WTC11 (cell line): ENCODE measurements at places on chromosomes 4 and X. TPM values are rescaled to one million over a fixed set of nuclear protein-coding genes. Genes with fewer than 3 reads are reported as not detected.
A peak's percentile ranks its signal among the peaks of the same experiment; 100 is the strongest.

DNA sequence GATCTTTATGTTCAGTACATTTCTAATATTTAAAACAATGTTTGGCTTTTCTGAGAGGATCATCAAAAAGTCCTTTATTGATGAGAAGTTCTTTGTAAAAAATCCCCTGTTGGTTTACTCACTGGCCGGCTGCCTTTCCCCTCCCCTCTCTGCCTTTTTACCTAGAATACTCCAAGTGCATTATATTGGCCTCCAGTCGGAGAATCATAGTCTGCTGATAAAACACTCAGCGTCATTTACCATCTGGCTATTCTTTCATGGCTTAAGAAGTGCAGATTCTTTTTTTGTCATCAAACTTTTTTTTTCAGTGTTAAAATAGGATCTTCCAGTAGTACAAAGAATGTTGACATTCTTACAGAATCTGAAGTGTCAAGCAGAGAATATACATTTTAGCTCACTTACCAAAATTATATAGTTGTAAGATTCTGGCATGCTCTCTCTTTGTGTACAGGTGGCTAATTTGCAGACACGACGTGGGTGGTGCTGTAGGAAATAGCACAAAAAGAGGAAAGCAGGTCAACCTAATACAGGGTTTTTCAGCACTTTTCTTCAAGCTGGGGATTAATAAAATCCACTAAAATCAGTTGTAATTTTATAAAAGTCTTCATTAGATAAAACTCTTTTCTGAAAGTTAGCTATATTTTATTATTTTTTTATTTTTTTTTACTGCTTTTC lies 731.8 kb downstream of the KCTD8 start:
- H3K4me3 ChIP-seq: no peak overlapping the region
- no peaks in the 10 kb centered on the region for H3K4me1 ChIP-seq
- H3K36me3 ChIP-seq: no peaks in the 10 kb centered on the region
- no peak overlapping the region for H3K27ac ChIP-seq
- H3K27me3 ChIP-seq: no peaks in the 10 kb centered on the region

DNA sequence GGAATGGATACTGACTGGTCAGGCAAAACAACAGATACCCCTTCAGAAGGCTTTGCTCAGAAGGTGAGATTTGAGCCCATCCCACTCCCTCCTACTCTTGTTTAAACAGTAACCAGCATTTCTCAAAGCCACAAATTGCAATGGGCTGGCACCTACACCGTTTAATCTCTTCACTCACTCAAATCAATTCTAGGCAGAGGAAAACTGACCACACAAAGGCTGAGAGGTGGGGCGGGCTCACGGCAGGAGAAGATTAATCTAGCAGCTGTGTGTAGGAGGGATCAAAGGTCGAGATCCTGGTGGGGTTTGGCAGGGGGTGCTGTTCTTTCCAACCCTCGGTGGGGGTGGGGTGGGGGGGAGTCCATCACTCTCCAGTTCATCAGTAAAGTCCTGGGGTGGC lies 622.4 kb downstream of the BCOR start:
- no peak overlapping the region for H3K27ac ChIP-seq
- no peaks in the 10 kb centered on the region for H3K36me3 ChIP-seq
- H3K4me3 ChIP-seq: no peak overlapping the region
- no peaks in the 10 kb centered on the region for H3K27me3 ChIP-seq

- no peaks in the 10 kb centered on the region for H3K27me3 ChIP-seq
- peaks cover 23% of the 10 kb centered on the region for H3K4me1 ChIP-seq
- H3K36me3 ChIP-seq: no peaks in the 10 kb centered on the region
- H3K4me3 ChIP-seq: no peak overlapping the region
Observed at GRCh38 chrX:84046403-84046984, 141.5 kb downstream of the RPS6KA6 start.

RHOXF2B gene
- 0.23 TPM in 1 of 3 replicates, not detected in the others for total RNA-seq

SLC6A8 gene
- total RNA-seq: 102 to 112 TPM (median 110 TPM) in 3 replicates

DNA sequence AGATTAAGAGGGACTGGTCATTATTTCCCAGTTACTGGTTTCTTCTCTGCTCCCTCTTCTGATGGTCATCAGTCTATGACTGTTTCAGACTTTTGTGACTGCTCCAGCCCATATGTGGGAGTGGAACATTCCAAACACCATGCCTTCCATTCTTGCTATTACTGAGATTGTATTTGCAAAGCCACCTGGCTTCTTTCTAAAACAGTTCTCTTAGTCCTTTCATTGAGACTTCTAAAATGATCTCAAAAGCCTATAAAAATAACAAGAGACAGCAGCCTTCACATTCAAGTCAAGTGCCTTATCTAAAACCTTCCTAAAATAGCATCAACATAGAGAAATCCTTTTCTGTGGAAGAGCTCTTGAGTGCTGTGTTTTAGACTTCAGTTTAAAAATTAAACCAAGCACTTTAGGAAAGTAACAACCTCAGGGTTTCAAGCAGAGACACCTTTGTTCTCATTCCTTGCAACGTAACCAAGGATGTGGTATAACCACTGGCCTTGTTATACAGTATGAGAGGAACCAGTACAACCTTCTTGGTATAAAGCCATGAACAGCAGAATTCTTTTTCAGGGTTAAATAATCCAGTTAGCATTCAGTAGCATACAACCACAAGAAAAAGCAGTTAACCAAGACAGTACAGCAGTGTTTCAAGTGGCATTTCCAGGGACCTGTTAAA lies 97.1 kb downstream of the NFKB1 start:
- no peaks in the 10 kb centered on the region for H3K27me3 ChIP-seq
- H3K4me3 ChIP-seq: no peak overlapping the region
- no peaks in the 10 kb centered on the region for H3K4me1 ChIP-seq
- no peak for DNase-seq
- no peaks in the 10 kb centered on the region for H3K36me3 ChIP-seq

DNA sequence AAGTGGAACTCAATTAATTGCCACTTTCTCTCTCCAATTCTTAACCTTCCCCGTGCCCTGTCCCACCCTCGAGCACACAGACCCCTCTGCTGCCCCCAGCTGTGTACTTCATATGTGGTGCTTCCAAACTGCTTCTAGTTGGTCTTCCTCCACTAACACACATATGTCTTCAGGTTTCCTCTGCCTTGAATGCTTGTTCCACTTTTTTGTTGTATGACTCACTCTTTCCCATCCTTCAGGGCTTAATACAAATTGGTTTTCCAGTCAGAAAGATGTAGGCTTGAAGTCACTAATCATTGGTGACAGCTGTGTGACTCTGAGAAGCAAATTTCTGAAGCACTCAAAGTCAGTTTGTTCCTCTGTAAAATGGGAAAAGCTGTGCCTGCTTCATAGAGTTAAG lies 30.6 kb downstream of the TRIM2 start:
- no peak overlapping the region for H3K27ac ChIP-seq
- H3K27me3 ChIP-seq: no peaks in the 10 kb centered on the region
- peaks cover 41% of the 10 kb centered on the region for H3K4me1 ChIP-seq
- DNase-seq: no peak

DNA sequence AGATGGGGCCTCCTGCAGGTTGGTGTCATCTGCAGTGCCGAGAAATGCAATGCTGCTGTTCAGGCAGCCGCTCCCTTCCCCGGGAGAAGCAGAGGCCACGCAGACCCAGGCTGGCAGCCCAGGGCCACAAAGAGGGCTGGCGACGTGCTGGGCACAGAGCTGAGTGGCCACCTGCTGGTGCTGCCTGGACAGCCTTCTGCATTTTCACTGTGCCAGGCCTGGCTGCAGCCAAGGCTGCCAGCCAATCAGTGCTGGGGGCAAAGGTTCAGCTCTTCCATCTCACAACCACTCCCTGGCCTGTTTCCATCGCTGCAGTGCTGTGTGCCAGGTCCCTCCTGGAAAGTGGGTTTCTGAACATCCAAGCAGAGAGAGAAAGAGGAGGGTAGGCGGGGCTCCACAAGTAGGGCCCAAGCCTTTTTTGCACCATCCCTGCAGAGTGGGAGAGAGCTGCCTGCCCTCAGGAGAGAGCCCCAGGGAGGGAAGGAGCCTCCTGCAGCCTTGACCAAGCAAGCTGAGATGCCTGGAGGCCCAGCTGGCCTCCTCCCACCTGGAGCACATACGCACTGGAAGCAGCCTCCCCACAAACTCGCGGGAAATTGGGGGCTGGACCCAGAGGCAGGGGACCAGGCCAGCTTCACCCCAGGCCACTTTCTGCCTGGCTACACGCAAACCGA lies 20.1 kb downstream of the ADRA2C start:
- H3K36me3 ChIP-seq: no peaks in the 10 kb centered on the region
- H3K4me3 ChIP-seq: no peak overlapping the region
- H3K27me3 ChIP-seq: no peaks in the 10 kb centered on the region

DNA sequence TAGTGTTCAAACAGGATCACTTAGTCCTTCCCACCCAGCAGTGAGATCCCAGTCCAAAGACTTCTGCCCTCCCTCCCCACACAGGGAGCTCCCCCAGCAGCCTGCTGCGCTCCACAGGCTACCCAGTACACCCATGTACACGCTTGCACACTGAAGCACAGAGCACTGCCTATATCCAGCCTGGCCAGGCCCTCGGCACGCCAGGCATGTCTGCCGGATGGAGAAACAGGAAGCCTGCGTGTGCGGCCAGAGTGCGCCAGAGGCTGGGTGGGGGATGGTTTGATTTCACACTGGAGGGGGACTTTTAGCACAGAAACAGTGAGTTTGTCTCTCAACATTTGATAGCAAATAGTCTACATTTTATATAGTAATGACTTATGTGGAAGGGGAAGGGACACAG lies 833.5 kb upstream of the IGFBP7 start:
- H3K4me1 ChIP-seq: peaks cover 10% of the 10 kb centered on the region
- no peak for DNase-seq
- no peaks in the 10 kb centered on the region for H3K36me3 ChIP-seq
- no peak overlapping the region for H3K27ac ChIP-seq

GRCh38 chr4:127685292-127685691 lies 44.9 kb upstream of the SLC25A31 start:
- H3K4me1 ChIP-seq: no peaks in the 10 kb centered on the region
- no peak overlapping the region for H3K27ac ChIP-seq
- peaks cover 16% of the 10 kb centered on the region for H3K36me3 ChIP-seq
- no peaks in the 10 kb centered on the region for H3K27me3 ChIP-seq

DNA sequence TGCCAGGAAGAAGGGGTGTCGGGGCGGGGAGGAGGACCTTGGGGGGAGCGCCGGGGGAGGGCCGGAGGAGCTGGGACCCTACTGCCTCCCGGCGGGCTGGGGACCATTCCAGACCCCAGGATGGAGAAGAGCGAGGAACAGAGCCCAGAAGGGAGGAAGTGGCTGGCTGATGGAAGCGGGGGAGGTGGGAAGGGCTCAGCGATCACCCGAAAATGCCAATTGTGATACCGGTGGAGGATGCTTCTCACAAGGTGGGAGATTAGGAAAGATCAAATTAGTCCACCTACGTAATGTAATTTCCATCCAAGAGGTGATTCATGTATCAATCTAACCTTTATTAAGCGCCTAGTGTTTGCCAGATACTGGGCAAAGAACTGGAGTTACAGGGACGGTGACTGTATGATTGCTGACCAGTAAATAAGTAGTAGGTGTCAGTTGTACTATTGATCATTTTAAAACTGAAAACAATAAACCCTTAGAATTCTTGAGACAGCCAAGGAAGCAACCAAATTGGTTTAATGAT lies 452 bp upstream of the RAI2 start:
- H3K27ac ChIP-seq: no peak overlapping the region
- no peaks in the 10 kb centered on the region for H3K36me3 ChIP-seq
- H3K4me3 ChIP-seq: peak overlapping the region; percentile 59

SSX2 gene
- 0.33 TPM in 1 of 3 replicates, not detected in the others for total RNA-seq

- H3K27ac ChIP-seq: no peak overlapping the region
- H3K27me3 ChIP-seq: no peaks in the 10 kb centered on the region
- H3K36me3 ChIP-seq: 0 out of 2 replicates have a peak, but pooled peaks cover 4% of the 10 kb centered on the region
Observed at GRCh38 chrX:24292353-24292752, 21.5 kb downstream of the SUPT20HL2 start.

DNA sequence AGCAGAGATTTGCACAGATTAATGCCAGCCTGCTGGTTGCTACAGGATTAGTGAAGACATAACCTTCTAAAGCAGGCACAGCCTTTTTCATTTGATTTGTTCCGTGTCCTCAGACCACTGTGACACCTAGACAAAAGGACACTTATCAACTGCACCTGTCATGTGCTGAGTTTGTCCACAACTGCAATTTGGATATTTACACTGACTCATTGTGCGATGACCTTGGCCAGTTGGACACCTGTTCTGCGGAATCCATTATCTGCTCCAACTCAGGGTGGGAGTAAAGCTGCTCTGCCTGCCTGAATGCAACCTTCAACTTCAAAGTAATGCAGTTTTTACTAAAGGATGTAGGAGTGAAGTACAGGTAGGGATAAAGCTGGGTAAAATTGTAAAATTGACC lies 4.1 kb upstream of the NR0B1 start:
- H3K4me1 ChIP-seq: no peaks in the 10 kb centered on the region
- DNase-seq: no peak
- no peaks in the 10 kb centered on the region for H3K36me3 ChIP-seq
- no peak overlapping the region for H3K4me3 ChIP-seq

- no peaks in the 10 kb centered on the region for H3K27me3 ChIP-seq
- no peak overlapping the region for H3K27ac ChIP-seq
- no peaks in the 10 kb centered on the region for H3K36me3 ChIP-seq
- no peak for DNase-seq
- H3K4me1 ChIP-seq: peaks cover 11% of the 10 kb centered on the region
Observed at GRCh38 chrX:40570346-40571093, 10.2 kb upstream of the ATP6AP2 start.

NUP54 gene
- total RNA-seq: 76.2 to 84.5 TPM (median 79.3 TPM) in 3 replicates

ZNF732 gene
- total RNA-seq: 28.1 to 33.8 TPM (median 30.2 TPM) in 3 replicates

- no peak overlapping the region for H3K4me3 ChIP-seq
- no peaks in the 10 kb centered on the region for H3K36me3 ChIP-seq
- no peak overlapping the region for H3K27ac ChIP-seq
- H3K27me3 ChIP-seq: no peaks in the 10 kb centered on the region; the same call in 1 of the 2 replicates
- no peak for DNase-seq
- H3K4me1 ChIP-seq: 0 out of 2 replicates have a peak, but pooled peaks cover 2% of the 10 kb centered on the region
Observed at GRCh38 chrX:14886252-14886651, 13.0 kb downstream of the MOSPD2 start.

DNA sequence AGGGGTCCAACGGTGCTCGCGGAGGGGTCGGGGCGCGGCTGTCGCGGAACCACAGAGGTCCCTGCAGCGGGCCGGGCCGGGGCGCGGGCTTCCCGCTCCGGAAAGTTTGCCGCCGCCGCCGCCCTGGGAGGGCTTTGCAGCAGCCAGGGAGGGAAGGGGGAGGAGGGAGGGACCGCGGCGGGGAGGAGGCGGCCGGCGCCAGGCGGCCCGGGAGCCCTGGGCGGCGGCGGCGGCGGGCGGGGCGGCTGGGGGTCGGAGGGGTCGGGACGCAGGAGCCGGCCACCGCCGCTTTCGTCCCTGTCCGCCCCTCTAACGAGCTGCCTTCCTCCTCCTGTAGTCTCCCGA lies 375 bp downstream of the FGFR3 start:
- no peak overlapping the region for H3K4me3 ChIP-seq
- DNase-seq: peak; percentile 56
- H3K27me3 ChIP-seq: peaks cover 51% of the 10 kb centered on the region
- no peak overlapping the region for H3K27ac ChIP-seq
- no peaks in the 10 kb centered on the region for H3K36me3 ChIP-seq

DNA sequence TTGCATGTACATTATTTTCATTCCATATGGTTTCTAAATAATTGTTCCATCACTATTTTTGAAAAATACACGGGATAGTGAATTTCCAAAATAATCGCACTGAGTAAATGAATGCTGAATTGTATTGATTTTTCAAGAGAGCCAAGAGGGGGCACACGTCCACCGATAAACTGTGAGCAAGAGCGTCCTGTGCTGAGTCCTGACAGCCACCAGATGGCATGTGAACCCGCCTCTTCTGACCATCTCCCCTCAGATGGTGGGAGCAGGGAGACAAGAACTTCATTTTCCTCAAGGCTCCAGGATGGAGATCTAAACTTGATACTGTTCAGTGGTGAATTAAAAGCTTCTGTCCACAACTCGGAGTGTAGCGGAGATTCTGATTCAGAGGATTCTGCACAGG lies 30.6 kb upstream of the IL9R start:
- peaks cover 7% of the 10 kb centered on the region; the same call in 1 of the 2 replicates for H3K27me3 ChIP-seq
- H3K4me1 ChIP-seq: no peaks in the 10 kb centered on the region
- no peak overlapping the region for H3K27ac ChIP-seq
- H3K4me3 ChIP-seq: no peak overlapping the region
- peaks cover 62% of the 10 kb centered on the region for H3K36me3 ChIP-seq

RIPPLY1 gene
- total RNA-seq: not detected in 3 replicates
